ENCODE measurements at places on chromosomes 3 and 15. TPM values are rescaled to one million over a fixed set of nuclear protein-coding genes. Genes with fewer than 3 reads are reported as not detected.

WDR76 gene
- total RNA-seq, result 16.3 TPM

GPR176 gene
- 11.4 TPM for total RNA-seq

BMF gene
- total RNA-seq, result 1.8 TPM

VILL gene
- total RNA-seq, result 0.17 TPM

NR2E3 gene
- 0.18 TPM for total RNA-seq

SLC15A2 gene
- total RNA-seq, result 0.36 TPM
